ENCODE measurements at places on chromosomes 1 and 21. TPM values are rescaled to one million over a fixed set of nuclear protein-coding genes. Genes with fewer than 3 reads are reported as not detected.
A peak's percentile ranks its signal among the peaks of the same experiment; 100 is the strongest.

DNA sequence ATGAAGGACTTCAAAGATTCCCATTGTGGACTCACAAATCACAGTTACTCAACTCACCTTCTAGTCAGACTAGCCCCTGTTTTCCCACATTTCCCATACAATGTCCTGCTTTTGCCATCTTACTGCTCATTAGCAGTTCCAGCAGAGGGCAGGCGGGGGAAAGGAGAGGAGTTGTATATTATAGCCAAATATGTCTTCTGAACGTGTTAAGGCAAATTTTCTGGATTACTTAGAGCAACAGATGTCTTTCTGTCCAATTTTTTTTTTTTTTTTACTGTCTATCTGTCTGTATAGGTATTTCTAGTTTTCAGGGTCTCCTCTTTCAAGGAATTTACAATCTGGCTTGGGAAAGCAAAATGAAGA lies 29.9 kb upstream of the DDAH1 start:
- peak; percentile 32 for DNase-seq

- DNase-seq = no peak
These were observed 41.2 kb downstream of the LPAR3 start for GRCh38 chr1:84851839-84852238.

Gene KIAA0040
- 9.9 TPM for polyA plus RNA-seq

Gene WNT2B
- polyA plus RNA-seq = 6.4 TPM

- no peak for DNase-seq
These were observed 45.9 kb downstream of the TRPM2 start for GRCh38 chr21:44399151-44399954.

GRCh38 chr1:94231746-94232145 lies 5.6 kb downstream of the ARHGAP29 start:
- DNase-seq = no peak

DNA sequence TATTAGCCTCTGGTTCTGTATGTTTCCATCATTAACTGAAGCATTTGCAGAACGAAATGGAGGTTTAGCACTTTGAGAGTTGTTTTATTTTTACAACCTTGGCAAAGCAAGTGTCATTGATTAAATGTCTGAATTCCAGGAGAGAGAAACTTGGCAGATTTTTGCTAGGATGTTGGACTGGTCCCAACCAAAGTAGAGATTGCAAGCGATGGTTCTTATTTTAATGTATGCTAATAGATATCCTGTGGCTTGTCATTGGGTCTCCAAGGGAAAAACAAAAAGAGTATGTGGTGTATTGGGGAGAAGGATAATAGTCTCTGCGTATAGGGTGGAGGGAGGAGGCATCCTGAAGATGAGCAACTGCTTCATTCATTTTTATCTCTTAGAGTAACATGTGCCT lies 457.2 kb upstream of the RUNX1 start:
- DNase-seq = no peak
